CD4-positive, alpha-beta T cell treated with Interleukin-6 for 4 hours (primary cell): ENCODE measurements at places on chromosomes 4 and X.

DNA sequence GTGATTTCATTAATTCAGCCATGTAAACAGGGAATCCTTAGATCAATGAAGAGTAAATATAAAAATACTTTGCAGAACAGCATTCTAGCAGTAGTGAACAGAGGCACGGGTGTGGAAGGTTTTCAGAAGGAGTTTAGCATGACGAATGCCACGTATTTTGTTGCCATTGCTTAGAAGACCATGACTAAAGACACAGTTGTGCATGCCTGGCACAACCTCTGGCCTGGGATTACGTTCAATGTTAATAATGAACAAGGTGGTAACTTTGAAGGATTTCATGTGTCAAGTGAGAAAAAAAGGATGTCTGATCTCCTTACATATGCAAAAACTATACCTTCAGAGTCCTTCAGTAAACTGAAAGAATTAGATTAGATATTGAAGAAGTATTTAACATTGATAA, 171.9 kb downstream of the MAGEB5 start:
- DNase-seq = no peak

DNA sequence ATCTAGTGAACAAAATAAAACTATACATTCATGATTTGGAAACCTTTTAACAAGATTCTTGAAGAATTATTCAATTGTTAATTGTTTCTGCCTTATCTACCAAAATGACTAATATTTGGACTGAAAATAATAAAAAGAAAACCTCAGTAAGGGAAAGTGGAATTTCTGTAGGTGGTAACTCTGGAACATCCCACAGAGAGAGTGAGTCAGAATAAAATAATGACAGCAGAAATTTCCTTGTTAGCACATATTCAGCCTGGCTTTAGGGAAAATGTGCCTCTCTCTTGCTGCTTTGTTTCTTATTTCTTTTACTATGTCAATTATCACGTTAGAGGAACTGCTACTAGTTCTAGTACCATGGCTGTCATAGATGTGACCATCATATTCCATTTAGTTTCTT, 421.5 kb upstream of the GNPDA2 start:
- DNase-seq = no peak

GRCh38 chr4:165301833-165302232, 25.6 kb upstream of the MSMO1 start:
- peak; percentile 28 for DNase-seq

DNA sequence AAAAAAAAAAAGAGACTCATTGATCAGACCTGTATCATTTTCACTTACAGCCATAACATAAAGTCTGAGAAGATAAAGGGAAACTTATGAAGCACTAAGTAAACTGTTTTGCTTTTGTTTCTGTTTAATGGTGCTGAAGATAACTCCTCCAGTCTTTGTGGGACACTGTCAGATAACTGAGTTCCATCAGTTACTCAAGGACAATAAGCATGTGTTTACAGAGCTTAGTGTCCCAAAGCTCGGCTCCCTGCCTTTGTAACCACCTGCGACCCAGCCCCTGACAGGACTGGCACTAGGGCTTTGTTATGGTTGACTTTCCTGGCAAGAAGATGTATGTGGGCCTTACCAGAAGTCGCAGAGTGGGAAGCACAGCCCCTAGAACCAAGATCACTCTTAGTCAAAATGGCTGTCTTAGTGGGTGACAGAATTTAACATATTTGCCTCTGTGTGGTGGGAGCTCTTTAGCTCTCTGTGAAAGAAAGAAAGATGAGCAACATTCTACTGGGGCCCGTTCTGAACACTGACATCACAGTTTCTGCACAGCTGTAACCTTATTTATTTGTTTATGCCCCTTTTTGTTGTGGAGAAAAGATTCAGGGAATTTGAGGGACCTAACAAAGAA, 68.1 kb downstream of the FNIP2 start:
- DNase-seq = no peak

DNA sequence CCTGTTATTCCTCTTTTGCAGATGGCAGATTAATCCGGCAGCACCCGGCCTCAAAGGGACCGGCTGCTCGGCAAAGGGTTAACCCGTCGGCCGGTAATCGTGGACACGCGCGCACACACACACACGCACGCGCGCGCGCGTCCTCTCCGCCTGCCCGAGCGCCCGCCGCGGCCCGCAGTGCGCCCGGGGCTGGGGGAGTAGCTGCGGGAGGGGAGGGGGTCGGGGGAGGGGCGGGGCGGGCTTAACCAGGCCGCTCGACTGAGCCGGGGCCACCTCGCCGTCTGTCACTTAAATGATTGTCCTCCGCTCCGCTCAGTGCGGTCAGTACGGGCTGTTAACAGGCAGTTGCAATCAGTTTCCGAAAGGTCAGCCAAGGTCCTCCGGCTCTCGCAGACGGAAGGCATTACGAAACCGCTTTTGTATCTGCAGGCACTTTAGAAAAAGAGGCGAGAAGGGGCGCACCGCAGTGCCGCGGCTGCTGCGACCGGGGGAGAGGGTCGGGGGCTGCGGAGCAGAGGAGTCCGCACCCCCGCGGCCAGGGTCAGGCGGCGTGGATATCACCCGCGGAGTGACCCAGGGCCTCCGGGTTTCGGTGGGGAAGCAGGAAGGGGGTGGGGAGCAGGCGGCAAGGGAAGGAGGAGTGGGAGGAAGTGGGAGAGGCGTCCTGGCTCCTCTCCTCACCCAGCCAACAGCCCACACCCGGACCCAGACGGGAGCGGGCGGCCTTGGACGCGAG, 57.3 kb upstream of the BCOR start:
- DNase-seq = no peak

DNA sequence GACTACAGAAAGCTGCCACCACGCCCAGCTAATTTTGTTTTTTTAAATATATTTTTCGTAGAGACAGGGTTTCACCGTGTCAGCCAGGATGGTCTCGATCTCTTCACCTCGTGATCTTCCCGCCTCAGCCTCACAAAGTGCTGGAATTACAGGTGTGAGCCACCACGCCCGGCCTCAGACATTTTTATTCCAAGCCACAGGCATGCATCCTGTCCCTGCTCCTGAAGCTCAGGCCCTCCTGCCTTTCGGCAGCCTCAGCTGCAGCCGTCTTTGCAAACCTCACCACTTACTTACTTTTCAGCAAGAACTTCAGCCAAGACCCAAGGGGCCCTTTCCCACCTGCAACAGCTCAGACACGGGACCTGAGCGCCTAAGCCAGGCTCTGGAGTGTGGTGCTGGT, 26.0 kb downstream of the FAM53A start:
- no peak for DNase-seq
